ENCODE measurements at places on chromosomes 1 and 21. TPM values are rescaled to one million over a fixed set of nuclear protein-coding genes. Genes with fewer than 3 reads are reported as not detected.

GRCh38 chr21:37001441-37001840 lies 5.1 kb upstream of the RIPPLY3 start:
- H3K27ac ChIP-seq = no peak overlapping the region
- no peak overlapping the region for H3K4me3 ChIP-seq
- DNase-seq = no peak
- H3K27me3 ChIP-seq = peaks cover 3% of the 10 kb centered on the region
- peaks cover 7% of the 10 kb centered on the region for H3K4me1 ChIP-seq

DNA sequence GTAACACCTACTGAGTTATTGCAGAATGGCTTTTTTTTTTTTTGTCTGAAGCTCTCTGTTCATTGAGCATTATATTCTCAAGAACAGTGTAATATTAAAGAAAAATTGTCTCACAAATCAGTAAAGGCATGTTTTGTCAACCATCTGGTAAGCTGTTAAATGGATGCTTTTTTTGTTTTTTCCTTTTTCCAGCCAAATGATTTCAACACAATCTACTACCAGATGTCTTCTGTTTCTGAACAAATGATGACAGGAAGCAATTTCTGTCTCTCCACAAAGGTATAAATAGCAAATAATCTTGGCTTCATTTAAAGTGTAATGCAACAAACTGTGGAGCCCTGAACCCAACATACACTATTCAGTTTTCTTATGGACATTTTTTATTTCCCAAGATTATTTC lies 78.6 kb upstream of the RGS2 start:
- H3K4me3 ChIP-seq = no peak overlapping the region
- H3K36me3 ChIP-seq = no peaks in the 10 kb centered on the region
- DNase-seq = no peak
- no peaks in the 10 kb centered on the region for H3K27me3 ChIP-seq
- H3K4me1 ChIP-seq = no peaks in the 10 kb centered on the region
- H3K27ac ChIP-seq = no peak overlapping the region

DNA sequence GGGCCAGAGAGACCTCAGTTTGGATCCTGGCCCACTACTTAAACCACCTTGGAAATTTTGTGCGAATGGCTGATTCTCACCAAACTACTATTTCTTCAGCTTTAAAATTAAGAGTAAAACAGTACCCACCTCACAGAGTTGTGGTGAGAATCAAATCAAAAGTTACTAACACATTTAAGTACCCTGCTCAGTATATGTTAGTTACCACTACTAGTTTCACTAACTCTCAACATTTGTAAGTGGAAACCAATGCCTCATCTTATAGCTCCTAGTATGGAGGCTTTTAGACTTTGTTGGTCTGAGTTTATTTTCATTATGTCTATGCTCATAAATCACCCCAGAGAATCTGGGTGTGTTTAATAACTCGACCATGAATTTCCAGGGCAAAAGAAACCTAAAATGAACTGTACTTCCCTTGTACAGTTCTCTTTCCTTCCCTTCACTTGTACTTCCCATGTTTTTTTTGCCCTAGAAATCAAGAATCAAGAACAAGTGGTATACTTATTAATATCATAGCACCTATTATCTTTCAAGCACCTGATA lies 11.6 kb upstream of the SERBP1 start:
- no peak for DNase-seq
- H3K27me3 ChIP-seq = no peaks in the 10 kb centered on the region
- no peak overlapping the region for H3K27ac ChIP-seq
- no peaks in the 10 kb centered on the region for H3K36me3 ChIP-seq
- no peaks in the 10 kb centered on the region for H3K4me1 ChIP-seq
- no peak overlapping the region for H3K4me3 ChIP-seq

GRCh38 chr1:213512316-213512715 lies 461.3 kb downstream of the RPS6KC1 start:
- no peak for DNase-seq
- no peaks in the 10 kb centered on the region for H3K4me1 ChIP-seq
- H3K36me3 ChIP-seq = no peaks in the 10 kb centered on the region
- no peaks in the 10 kb centered on the region for H3K27me3 ChIP-seq
- no peak overlapping the region for H3K27ac ChIP-seq
- H3K4me3 ChIP-seq = no peak overlapping the region

- H3K27me3 ChIP-seq = no peaks in the 10 kb centered on the region
- DNase-seq = no peak
- peak overlapping the region; percentile 76 for H3K4me3 ChIP-seq
- H3K4me1 ChIP-seq = no peaks in the 10 kb centered on the region
Measured at GRCh38 chr1:53837646-53837923, 511 bp downstream of the NDC1 start.

- H3K36me3 ChIP-seq = no peaks in the 10 kb centered on the region
- DNase-seq = no peak
- H3K27me3 ChIP-seq = no peaks in the 10 kb centered on the region
- H3K4me3 ChIP-seq = no peak overlapping the region
- no peaks in the 10 kb centered on the region for H3K4me1 ChIP-seq
Measured at GRCh38 chr1:76015478-76016103, 59.0 kb upstream of the ST6GALNAC3 start.

- H3K4me1 ChIP-seq = no peaks in the 10 kb centered on the region
- no peak overlapping the region for H3K27ac ChIP-seq
- H3K4me3 ChIP-seq = no peak overlapping the region
- H3K36me3 ChIP-seq = no peaks in the 10 kb centered on the region
- no peaks in the 10 kb centered on the region for H3K27me3 ChIP-seq
Measured at GRCh38 chr1:108149796-108150467, 50.2 kb downstream of the SLC25A24 start.

GRCh38 chr1:90114521-90115141 lies 119.7 kb downstream of the ZNF326 start:
- no peaks in the 10 kb centered on the region for H3K36me3 ChIP-seq
- H3K27ac ChIP-seq = no peak overlapping the region
- DNase-seq = peak; percentile 22

- no peak overlapping the region for H3K27ac ChIP-seq
- no peaks in the 10 kb centered on the region for H3K27me3 ChIP-seq
- H3K36me3 ChIP-seq = no peaks in the 10 kb centered on the region
- no peak overlapping the region for H3K4me3 ChIP-seq
Measured at GRCh38 chr1:230589951-230590350, 52.3 kb upstream of the COG2 start.

DNA sequence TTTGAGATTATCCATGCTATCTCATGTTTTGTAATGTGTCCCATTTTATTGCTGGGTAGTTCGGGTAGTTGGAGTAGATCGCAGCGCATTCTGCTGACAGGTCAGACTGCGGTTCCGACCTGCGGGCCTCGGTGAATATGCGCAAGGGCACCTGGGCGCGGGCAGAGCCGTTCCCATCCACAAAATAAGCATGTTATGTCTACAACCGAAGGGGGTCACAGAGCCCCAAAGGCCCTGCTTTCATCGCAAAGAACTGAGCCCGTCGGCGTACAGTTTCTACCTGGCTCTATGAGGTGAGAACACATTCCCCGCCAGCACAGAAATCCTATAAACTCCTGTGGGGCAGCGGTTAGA lies 88.4 kb downstream of the PRKAB2 start:
- DNase-seq = no peak
- H3K4me3 ChIP-seq = peak overlapping the region; percentile 29
- no peaks in the 10 kb centered on the region for H3K36me3 ChIP-seq
- H3K4me1 ChIP-seq = no peaks in the 10 kb centered on the region
- peaks cover 5% of the 10 kb centered on the region for H3K27me3 ChIP-seq

- no peak overlapping the region for H3K4me3 ChIP-seq
- no peaks in the 10 kb centered on the region for H3K27me3 ChIP-seq
- H3K27ac ChIP-seq = no peak overlapping the region
- DNase-seq = no peak
Measured at GRCh38 chr1:167128261-167129227, 34.7 kb downstream of the STYXL2 start.

- no peaks in the 10 kb centered on the region for H3K27me3 ChIP-seq
- H3K4me3 ChIP-seq = no peak overlapping the region
Measured at GRCh38 chr21:19049567-19049966, 646.0 kb upstream of the TMPRSS15 start.

- no peaks in the 10 kb centered on the region for H3K4me1 ChIP-seq
- no peaks in the 10 kb centered on the region for H3K36me3 ChIP-seq
- no peak overlapping the region for H3K27ac ChIP-seq
- no peak overlapping the region for H3K4me3 ChIP-seq
- no peaks in the 10 kb centered on the region for H3K27me3 ChIP-seq
Measured at GRCh38 chr21:46020581-46020980, 39.0 kb downstream of the COL6A1 start.

- no peaks in the 10 kb centered on the region for H3K27me3 ChIP-seq
- peaks cover 17% of the 10 kb centered on the region for H3K4me1 ChIP-seq
- H3K27ac ChIP-seq = peak overlapping the region; percentile 95
- no peak for DNase-seq
Measured at GRCh38 chr1:26618561-26618960, 77.3 kb upstream of the ARID1A start.

DNA sequence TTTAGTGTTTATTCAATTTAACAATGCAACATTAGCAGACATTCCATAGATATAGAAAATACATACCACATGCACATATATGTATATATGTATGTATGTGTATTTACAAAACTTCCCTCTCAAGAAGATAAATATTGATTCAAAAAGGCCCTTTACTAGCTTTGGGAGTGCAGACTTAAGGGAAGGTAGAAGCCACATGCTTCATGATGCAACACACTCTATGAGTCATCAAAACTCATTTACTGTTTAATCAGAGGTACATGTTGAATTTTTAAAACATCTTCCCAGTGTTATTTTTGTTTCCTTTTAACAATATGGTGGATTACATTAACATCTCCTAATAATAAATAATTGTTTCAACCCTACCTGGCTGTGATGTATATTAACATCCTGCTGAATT lies 61.4 kb upstream of the KIRREL1 start:
- no peaks in the 10 kb centered on the region for H3K4me1 ChIP-seq
- H3K27ac ChIP-seq = no peak overlapping the region

DNA sequence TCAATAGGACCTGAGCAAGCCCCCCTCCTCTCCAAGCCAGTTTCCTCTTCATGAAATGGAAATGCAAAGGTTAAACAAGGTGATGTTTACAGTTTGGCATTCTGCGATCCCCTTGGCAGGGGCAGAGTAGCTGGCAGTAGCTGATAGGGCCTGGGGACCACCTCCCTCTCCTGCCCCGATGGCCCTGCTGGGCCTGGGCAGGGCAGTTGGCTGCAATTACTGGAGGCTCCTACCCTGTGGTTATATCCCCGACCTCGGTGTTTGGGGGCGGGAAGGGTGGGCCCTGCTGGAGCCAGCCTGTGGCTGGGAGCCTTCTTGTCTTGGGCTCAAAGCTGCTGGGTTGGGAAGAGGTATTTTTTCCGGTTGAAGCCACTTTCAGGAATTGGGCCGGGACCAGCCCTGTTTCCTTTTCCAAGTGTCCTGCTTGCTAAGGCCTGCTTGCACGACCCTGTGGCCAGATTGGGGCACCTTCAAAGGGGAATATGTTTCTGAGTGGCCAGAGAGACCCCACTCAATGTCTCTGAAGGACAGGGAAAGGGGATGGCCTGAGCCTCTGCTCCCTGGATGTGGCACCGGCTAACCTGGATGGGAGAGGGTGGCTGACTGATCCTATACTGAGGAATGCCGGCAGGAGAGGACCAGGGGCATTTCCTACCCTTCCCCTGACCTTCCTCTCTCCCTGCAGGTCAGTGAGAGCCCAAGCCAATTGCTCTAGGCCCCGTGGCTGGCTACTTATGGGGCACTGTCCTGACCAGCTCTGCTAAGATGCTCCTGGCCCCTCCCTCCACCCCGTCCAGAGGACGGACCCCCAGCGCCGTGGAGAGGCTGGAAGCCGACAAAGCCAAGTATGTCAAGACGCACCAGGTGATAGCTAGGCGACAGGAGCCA lies 1.9 kb downstream of the FAM110D start:
- H3K27me3 ChIP-seq = peaks cover 48% of the 10 kb centered on the region
- H3K27ac ChIP-seq = no peak overlapping the region
- H3K4me3 ChIP-seq = peak overlapping the region; percentile 39
- DNase-seq = no peak
- no peaks in the 10 kb centered on the region for H3K36me3 ChIP-seq

- H3K4me3 ChIP-seq = no peak overlapping the region
- H3K27me3 ChIP-seq = no peaks in the 10 kb centered on the region
- no peak for DNase-seq
Measured at GRCh38 chr1:194693244-194693643, 1506.8 kb upstream of the B3GALT2 start.

GRCh38 chr1:93844262-93845045 lies 34.6 kb downstream of the DNTTIP2 start:
- H3K4me3 ChIP-seq = no peak overlapping the region
- peak overlapping the region; percentile 23 for H3K27ac ChIP-seq
- no peaks in the 10 kb centered on the region for H3K27me3 ChIP-seq
- no peaks in the 10 kb centered on the region for H3K4me1 ChIP-seq
- DNase-seq = peak; percentile 63

GRCh38 chr21:23936224-23936623 lies 1671.1 kb downstream of the MRPL39 start:
- no peaks in the 10 kb centered on the region for H3K4me1 ChIP-seq
- H3K4me3 ChIP-seq = no peak overlapping the region
- no peaks in the 10 kb centered on the region for H3K27me3 ChIP-seq
- no peaks in the 10 kb centered on the region for H3K36me3 ChIP-seq
- DNase-seq = no peak
- no peak overlapping the region for H3K27ac ChIP-seq

DNA sequence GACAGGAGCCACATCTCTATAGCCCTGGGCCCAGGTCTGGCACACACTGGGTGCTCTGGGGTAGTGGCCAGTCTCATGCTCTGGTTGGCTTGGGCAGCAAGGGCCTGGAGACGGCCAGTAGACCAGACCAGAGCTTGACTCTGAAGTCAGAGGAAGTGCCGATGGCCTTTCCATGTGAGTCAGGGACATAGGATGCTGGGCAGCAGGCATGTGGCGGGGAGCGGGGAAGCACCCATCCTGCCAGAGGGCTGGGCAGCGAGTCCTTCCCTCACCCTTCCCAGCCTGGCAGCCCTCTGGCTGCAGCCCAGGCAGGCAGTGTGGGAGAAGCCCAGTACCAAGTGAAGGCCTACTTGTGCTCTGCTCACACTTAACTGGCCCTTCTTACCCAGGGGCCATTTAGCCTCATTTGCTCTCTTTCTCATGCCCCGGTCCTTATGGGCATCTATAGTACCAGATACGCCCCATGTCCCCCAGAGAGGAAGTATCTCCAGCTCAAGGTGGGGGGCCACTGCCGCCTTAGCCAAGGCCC lies 3.3 kb downstream of the GPR153 start:
- no peak for DNase-seq
- no peak overlapping the region for H3K27ac ChIP-seq
- no peaks in the 10 kb centered on the region for H3K36me3 ChIP-seq
- H3K4me1 ChIP-seq = peaks cover 34% of the 10 kb centered on the region
- no peaks in the 10 kb centered on the region for H3K27me3 ChIP-seq

- no peak overlapping the region for H3K4me3 ChIP-seq
- H3K27me3 ChIP-seq = no peaks in the 10 kb centered on the region
- H3K36me3 ChIP-seq = no peaks in the 10 kb centered on the region
Measured at GRCh38 chr1:208544053-208544452, 299.9 kb upstream of the PLXNA2 start.

DNA sequence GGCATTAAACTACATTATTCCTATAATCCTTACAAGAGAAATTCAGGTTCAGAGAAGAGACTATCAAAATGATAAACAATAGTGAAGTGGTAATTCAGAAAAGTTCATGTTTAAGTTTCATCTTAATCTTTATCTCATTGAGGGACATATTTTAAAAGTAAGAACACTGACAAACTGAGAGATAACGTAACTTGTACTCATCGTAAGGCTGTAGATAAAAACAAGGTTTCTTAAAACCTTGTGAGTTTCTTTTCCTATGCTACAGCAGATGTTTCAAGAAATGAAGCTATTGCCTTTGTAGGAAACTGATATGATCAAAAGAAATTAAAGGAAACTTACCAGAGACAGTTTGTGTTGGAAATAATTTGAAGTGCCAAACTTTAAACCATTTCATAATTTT lies 65.0 kb downstream of the RERE start:
- H3K27me3 ChIP-seq = no peaks in the 10 kb centered on the region
- no peak for DNase-seq
- no peak overlapping the region for H3K4me3 ChIP-seq
- no peak overlapping the region for H3K27ac ChIP-seq
- H3K36me3 ChIP-seq = no peaks in the 10 kb centered on the region

C4BPB gene
- 0.90 TPM for total RNA-seq

LORICRIN gene
- 0.44 TPM for total RNA-seq

NBPF6 gene
- not detected for total RNA-seq

MARK1 gene
- 12.9 TPM for total RNA-seq
